ENCODE measurements at places on chromosomes 3 and 15.

DNA sequence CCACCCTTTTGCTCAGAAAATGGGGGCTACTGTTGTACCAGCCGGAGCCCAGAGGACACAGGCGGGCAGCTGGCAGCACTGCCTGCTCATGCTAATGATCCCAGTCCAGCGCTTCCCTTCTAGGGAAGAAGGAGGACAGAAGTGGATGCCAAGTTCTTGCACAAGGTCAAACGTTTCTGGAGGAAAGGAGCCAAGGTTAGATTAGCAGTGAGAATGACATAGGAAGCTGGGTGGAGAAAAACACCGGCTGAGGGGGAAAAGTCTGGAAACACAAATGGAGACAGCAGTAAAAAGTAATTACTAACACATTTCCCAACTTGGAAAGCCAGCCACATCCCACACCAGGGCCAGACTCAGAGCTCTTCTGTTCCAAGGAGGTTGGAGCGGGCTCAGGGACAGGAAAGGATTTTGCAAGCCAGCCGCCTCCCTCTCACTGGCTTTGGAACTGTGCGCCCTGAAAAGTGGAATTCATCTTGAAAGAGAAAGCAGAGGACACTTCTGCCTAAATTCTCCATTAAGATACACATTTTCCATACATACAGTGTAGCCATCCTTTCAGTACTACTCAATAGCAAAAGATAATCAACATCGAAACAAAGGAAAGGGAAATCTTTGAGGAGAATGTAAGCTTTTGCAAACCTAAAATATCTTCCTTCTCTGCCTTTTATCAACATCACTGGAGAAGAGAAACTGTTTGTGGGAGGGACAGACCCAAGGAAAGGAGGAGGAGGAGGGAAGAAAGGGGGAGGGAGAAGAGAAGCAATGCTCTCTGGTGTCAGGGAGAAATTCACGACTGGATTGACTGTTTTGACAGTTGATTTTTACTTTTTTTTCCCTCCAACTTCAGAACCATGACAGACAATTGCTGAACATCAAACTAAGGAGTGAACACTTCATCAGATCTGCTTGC lies 133.6 kb downstream of the CD47 start:
- DNase-seq: no peak

DNA sequence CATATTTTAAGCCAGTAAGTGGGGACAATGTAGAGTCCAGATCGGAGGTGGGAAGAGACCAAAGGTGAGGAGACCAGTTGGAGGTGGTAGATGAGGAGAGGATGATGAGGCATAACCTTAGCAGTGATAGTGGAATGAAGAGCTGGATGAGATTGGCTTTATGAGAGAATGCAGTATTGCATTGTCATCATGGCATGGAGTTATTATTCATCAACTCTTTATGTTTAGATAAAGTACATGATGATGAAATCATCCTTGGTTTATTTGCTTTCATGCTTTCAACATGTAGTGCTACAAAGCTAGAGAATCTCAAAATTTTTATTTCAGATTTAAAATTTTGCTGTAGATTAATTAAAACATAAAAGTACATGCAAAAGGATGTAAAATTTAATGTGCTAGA lies 64.0 kb downstream of the PPM1L start:
- DNase-seq: no peak

GRCh38 chr15:65374821-65375401 lies 2.9 kb downstream of the IGDCC3 start:
- DNase-seq: no peak

DNA sequence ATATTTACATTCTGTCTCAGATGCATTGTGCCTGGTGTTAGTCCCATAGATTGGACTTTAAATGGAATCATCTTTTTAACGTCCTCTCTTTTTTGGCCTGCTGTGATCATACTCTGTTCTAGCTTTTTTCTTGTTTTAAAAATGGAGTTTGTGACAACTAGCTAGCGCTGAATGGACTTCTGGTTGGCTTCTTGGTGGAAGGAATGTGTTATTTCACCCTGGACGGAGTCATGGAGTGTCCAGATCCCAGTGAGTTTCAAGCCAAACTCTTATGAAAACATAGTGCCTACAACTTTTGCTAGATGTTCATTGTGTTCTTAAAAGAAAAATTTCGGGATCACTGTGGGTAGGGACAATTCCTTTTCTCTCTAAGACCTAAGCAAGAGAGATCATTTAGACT lies 192.6 kb downstream of the TCF12 start:
- no peak for DNase-seq

DNA sequence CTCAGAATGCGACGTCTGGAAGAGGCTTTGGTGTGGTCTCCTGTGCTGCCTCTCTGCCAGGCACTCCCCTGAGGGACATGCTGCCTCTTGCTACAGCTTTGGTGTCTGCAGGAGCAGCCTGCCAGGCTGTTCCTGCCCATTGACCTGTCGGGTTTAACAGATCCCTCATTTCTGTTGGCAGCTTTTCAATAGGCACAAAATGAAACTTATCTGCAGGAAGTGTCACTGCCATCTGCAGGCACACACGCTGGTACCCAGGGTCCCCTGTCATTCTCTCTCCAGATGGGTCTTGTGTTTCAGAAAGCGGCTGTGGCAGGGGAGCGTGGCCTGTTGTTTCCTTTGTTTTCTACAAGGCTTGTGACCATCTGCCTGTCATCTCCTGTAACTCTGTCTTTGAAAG lies 328.3 kb upstream of the CHRM5 start:
- DNase-seq: no peak
